Upper lobe of left lung (tissue), 6 donors: ENCODE measurements at places on chromosomes 13 and 19.

DNA sequence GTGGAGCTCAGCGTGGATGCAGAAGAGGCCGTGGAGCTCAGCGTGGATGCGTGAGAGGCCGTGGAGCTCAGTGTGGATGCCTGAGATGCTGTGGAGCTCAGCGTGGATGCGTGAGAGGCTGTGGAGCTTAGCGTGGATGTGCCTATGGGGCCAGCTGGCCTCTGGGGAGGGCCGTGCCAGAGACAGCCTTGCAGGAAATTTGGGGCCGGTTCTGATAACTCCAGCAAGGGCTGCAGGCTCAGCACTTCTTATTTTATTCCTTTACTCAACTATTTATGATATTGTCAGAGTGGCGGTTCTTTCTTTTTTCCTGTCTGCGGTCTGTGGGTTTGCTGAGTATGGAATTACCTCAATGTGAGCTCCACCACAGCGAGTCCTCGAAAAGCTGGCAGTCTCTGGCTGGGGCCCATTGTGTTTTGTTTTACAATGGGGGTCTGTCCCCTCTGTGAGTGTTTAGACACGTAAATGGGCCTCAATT lies 17.8 kb upstream of the TMEM255B start:
- DNase-seq: no peak
- H3K4me1 ChIP-seq: peaks cover 9% of the 10 kb centered on the region
- H3K4me3 ChIP-seq: no peak overlapping the region
- no peaks in the 10 kb centered on the region for H3K36me3 ChIP-seq

- H3K4me1 ChIP-seq: no peaks in the 10 kb centered on the region
- no peaks in the 10 kb centered on the region for H3K36me3 ChIP-seq
- H3K27me3 ChIP-seq: no peaks in the 10 kb centered on the region
- no peak overlapping the region for H3K4me3 ChIP-seq
- no peak overlapping the region for H3K27ac ChIP-seq
Observed at GRCh38 chr13:27770809-27771208, 21.5 kb upstream of the GSX1 start.

GRCh38 chr19:33740811-33741396 lies 55.8 kb upstream of the KCTD15 start:
- no peak overlapping the region for H3K4me3 ChIP-seq
- no peak for DNase-seq
- H3K4me1 ChIP-seq: no peaks in the 10 kb centered on the region
- H3K27me3 ChIP-seq: no peaks in the 10 kb centered on the region
- no peak overlapping the region for H3K27ac ChIP-seq

DNA sequence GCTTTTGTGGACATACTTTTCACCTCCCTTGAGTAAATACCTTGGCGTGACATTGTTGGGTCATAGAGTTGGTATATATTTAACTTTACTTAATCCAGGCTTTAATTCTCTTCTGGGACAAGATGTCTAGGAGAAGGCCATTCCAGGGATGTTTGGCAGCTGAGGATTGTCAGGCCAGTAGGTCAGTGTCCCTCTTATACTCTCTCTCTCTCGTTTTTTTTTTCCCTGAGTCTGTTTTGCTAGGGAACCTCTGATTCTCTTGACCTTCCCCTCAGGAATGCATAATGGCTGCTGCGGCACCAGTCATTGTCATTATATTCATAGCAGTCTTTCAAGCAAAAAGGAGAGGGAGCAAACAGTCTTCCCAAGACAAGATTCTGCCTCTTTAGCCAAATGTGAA lies 48.8 kb downstream of the BICRA start:
- H3K27me3 ChIP-seq: no peaks in the 10 kb centered on the region
- no peaks in the 10 kb centered on the region for H3K36me3 ChIP-seq
- no peak overlapping the region for H3K27ac ChIP-seq
- H3K4me3 ChIP-seq: no peak overlapping the region

DNA sequence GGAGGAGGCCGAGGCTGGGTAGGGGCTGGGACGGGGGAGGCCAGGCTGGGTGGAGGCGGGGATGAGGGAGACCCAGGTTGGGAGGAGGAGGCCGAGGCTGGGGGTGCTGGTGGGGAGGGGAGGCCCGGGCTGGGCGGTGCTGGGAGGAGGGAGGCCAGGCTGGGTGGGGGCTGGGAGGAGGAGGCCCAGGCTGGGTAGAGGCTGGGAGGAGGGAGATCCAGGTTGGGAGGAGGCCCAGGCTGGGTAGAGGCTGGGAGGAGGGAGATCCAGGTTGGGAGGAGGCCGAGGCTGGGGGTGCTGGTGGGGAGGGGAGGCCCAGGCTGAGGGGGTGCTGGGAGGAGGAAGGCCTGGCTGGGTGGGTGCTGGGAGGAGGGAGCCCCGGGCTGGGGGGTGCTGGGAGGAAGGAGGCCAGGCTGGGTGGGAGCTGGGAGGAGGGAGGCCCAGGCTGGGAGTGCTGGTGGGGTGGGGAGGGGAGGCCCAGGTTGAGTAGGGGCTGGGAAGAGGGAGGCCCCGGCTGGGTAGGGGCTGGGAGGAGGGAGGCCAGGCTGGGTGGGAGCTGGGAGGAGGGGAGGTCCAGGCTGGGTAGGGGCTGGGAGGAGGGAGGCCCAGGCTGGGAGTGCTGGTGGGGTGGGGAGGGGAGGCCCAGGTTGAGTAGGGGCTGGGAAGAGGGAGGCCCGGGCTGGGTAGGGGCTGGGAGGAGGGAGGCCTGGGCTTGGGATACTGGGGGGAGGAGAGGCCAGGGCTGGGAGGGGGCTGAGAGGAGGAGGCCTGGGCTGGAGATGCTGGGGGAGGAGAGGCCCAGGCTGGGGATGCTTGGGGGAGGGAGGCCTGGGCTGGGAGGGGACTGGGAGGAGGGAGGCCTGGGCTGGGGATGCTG lies 10.7 kb downstream of the TPGS1 start:
- no peaks in the 10 kb centered on the region for H3K36me3 ChIP-seq
- H3K27ac ChIP-seq: no peak overlapping the region
- H3K27me3 ChIP-seq: no peaks in the 10 kb centered on the region

- peaks cover 6% of the 10 kb centered on the region for H3K4me1 ChIP-seq
- H3K4me3 ChIP-seq: no peak overlapping the region
Observed at GRCh38 chr13:113405481-113406300, 41.8 kb upstream of the GRTP1 start.

GRCh38 chr19:17625043-17625442 lies 63.1 kb downstream of the UNC13A start:
- H3K4me1 ChIP-seq: no peaks in the 10 kb centered on the region
- H3K27me3 ChIP-seq: no peaks in the 10 kb centered on the region
- H3K27ac ChIP-seq: no peak overlapping the region
- no peak for DNase-seq
- H3K4me3 ChIP-seq: no peak overlapping the region

DNA sequence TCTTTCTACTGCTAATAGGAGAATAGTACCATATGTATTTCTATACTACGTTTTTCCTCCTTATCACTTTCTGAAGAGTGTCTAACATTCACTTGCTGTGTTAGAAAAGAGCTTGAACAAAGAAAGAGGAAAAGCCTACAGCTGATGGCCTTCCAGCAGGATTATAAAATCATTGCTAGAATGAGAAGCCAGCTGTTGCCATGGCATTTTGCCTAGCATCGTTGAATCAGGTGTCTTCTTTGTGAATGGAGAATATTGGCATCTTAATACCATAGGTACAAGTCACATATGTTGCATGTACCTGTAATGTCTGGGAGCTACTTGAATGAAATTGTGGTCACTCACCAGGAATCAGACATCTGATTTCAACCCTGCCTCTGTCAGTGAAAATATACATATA lies 1174.9 kb downstream of the PCDH17 start:
- H3K36me3 ChIP-seq: no peaks in the 10 kb centered on the region
- no peak for DNase-seq
- H3K4me3 ChIP-seq: no peak overlapping the region
- H3K27ac ChIP-seq: no peak overlapping the region
- no peaks in the 10 kb centered on the region for H3K27me3 ChIP-seq

DNA sequence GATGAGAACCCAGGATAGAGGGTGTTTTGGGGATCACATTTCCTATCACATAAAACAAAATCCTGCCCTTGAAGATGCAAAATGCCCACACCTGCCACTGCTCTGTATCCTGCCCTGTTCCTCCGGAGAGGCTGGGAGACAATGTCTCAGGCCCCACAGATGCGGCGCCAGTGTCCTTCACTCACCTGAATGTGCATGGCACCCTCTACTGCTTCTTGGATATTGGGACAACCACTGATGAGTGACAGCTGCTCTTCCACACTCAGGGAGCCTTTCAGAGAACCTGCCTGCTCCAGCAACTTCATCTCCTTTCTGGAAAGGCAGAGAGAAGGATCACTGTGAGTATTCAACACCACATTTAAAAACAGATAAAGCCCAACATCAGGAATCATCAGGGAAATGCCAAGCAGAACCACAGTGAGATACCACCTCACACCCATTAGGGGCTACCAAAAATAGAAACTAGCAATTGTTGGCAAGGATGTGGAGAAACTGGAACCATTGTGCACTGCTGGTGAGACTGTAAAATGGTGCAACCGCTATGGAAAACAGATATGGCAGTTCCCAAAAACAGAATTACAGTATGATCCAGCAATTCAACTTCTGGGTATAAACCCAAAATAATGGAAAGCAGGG lies 36.4 kb downstream of the CRYL1 start:
- no peaks in the 10 kb centered on the region for H3K36me3 ChIP-seq
- no peak overlapping the region for H3K4me3 ChIP-seq
- no peaks in the 10 kb centered on the region for H3K27me3 ChIP-seq
- no peak overlapping the region for H3K27ac ChIP-seq
